GM13977 (cell line): ENCODE measurements at places on chromosomes 3 and 15.

- DNase-seq = peak; percentile 69
Observed at GRCh38 chr15:68210821-68211655, 5.9 kb upstream of the CALML4 start.

DNA sequence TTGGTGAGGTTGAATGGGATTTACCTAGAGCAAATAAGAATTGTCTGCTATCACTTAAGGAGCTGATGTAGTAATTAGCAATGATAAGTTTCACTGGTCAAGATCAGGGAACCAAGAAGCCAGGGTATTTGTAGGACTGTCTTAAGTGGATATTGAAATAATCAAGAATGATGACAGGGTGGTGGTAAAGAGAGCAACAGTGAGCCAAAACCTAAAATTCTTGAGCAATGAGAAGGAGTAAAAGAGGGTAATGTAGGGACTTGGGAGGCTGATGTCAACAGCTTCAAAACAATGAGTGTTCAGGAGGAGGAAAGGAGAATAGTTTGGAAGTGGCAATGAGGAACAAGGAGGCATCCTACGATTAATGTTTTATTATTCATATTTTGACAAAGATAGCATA is 31.5 kb upstream of the SLC2A2 start:
- DNase-seq = no peak

DNA sequence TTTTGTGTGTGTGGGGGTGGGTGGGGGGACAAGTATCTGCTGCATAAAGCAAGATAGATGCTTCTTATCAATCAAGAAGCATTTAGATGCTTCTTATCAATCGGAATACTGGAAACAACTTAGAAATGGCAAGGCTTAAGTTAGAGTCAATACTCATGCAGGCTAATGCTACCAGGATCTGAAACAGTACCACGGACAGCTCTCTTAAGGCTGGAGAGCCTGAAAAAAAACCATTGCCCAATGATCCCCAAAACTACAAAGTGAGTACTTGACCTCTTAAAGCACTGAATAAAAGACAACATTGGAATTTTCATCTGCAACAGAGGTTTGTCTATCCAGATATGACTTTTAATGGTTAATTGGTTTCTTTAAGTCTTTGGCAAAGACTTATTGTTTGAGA is 262.3 kb downstream of the GAP43 start:
- DNase-seq = no peak

GRCh38 chr15:45674677-45675076 is 39.8 kb downstream of the SQOR start:
- no peak for DNase-seq

DNA sequence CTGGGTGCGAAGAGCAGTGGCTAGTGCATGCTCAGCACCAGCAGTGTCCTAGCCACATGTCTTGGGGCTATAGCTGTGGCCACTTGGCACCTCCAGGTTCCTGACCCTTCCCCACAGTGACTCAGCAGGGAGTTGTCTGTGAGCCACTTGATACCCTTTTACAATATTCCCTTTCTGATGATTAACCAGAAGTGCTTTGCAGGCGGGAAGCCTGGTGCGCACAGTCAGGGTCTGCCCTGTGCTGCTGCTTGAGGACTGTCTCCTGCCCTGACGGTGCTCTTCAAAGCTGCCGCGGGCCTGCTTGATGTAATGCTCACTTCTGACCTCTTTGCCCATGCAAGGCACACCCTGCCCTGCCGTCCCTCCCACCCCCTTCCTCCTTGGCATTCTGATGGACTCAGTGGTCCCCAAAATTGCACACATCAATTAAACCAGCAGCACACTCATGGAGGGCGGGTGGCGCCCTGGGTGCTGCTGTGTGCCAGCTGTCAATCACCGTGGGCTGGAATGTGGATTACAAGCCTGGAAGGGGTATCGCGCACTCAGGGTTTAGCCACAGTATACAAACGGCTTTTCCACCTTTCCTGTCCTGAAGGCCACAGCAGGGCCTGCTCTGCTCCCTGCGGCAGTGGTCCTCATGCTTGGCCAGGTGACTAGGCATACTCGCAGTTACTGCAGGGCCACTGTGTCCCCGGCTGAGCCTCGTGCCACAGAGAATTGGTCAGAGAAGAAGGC is 40.9 kb upstream of the PCSK6 start:
- DNase-seq = no peak

DNA sequence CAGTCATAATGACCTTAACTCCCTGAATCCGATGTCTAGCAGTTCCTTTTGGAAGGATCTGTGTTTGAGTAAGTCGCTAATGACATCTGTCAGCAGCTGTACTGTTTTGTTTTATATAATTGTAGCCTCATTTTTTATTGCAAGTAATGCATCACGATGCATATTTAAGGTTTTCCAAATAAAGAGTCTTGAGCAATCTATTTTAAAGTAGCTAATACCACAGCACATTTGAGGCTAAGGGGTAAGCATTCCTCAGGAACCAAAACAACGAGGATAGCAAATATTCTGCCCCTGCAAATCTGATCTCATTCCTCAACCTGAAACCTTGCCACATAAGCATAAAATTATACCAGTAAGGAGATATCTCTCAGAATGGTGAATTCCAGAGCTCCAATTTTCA is 98.7 kb downstream of the TBC1D5 start:
- DNase-seq = no peak

- no peak for DNase-seq
Observed at GRCh38 chr3:71201939-71202338, 381.6 kb downstream of the FOXP1 start.

- no peak for DNase-seq
Observed at GRCh38 chr3:102757950-102758349, 323.1 kb downstream of the ZPLD1 start.

GRCh38 chr3:16824081-16824696 is 60.6 kb upstream of the PLCL2 start:
- DNase-seq = no peak

- no peak for DNase-seq
Observed at GRCh38 chr15:57158589-57158988, 217.7 kb upstream of the CGNL1 start.

GRCh38 chr3:149541091-149541491 is 66.6 kb downstream of the TM4SF4 start:
- DNase-seq = no peak

DNA sequence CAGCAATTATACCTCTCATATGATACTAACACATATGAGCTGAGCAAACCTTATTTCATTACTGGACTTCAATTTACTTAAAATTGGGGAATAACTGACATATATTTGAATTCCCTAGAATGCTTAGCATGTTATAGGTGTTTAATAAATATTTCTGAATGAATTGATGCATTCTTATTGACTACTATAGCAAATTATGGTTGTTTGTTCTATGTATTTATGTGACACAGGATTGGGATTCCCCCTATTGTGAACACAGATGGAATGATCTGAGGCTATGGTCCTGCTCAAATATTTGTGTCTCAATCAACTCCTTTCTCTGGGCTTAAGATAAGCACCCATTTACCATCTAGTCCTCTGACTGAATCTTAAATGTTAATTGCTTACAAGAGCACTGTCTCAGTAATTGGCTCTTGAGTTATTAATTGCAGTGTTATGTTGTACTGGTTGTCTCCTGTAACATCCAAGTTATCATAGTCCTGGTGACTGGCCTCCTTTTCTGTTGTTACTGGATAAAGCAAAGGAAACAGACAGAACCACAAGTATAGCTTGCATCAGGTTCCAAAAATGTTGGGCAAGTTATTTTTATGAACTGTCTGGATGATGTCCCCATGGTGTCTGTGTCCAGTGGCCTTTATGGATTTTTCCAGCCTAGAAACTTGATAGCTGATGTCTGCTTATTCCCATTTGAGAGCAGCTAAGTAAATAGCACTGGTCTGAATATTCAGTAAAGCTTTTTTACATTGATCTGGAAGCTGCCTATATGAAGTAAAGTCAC is 2.3 kb upstream of the UACA start:
- DNase-seq = no peak

DNA sequence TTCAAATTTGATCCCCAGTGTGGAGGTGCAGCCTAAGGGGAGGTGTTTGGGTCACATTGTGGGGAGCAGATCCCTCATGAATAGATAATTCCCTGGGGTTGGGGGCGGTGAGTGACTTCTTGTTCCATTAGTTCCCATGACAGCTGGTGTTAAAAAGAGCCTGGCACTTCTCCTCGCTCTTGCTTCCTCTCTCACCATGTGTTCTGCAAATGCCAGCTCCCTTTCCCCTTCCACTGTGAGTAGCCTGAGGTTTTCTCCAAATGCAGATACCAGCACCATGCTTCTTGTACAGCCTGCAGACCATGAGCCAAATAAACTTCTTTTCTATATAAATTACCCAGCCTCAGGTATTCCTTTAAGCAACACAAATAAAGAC is 23.1 kb downstream of the RIOX2 start:
- DNase-seq = no peak

DNA sequence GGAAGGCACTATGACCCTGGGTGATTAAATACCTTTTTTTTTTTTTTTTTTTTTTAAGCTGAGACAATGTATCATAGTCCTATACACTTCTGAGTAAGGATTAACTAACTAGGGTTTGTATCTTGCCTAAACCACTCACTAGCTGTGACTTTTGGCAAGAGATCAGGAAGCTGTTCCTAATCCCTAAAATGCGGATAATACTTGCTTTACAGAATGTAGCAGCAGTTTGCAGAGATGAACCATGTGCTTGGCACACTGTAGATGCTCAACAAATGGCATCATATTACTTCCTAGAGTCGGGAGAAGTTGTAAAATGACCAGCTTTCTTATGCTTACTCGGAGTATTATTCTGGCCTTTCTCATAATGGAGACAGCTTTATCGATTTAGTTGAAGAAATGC is 25.6 kb upstream of the PYGO1 start:
- DNase-seq = no peak

DNA sequence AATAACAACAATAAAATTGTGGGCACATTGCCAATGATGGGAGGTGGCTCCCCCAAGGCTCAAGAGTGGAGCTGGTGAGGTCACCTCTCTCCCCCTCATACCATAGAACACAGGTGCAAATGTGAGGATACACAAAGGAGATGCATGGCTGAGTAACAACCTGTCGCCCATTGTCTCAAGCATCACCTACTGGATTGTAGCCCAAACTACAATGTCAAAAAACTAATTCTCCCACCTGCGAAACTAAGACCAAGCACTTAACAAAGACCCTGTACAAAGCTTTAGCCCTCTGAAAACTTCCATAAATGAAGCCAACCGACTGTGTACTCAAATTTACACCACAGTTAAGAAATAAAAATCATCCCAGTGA is 50.4 kb upstream of the IGSF11 start:
- DNase-seq = no peak

GRCh38 chr3:53170325-53171063 is 9.5 kb downstream of the PRKCD start:
- DNase-seq = peak; percentile 69

DNA sequence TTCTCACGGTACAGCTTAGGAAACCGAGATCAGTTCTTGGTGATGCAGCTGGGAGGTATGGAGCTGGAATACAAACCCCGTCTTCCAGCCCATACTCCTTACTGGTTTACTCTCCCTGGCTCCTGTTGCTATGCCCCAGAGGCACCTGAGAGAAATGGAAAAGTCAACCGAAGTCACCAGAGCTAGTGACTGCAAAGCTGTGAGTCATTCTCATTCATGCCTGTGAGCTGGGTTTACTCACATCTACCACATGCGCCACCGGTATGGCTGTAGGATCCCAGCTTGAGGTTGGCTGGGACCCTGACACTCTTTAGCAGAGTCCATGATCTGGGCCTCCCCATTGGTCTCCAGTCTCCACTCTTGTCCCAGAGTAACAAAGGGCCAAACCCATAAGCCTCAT is 111.5 kb upstream of the ETV5 start:
- DNase-seq = no peak

DNA sequence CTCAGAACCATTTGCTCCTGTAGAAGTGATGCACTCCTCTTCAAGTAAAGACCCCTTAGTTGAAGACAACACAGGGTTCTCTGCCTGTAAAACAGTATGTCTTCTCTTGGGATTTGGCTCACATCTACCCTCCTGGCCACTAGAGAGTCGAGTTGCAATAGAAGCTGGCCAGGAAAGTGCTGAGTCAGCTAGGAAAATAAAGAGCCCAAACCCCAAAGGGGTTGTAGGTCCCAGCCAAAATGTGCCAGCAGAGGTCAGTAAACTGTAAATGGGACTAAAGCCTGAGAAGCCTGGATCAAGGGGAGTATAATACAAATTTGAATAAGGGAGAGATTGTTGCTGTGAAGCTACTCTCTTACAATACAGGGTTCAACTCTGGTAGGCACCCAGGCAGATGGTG is 37.2 kb upstream of the THBS1 start:
- no peak for DNase-seq

GRCh38 chr3:182618085-182618732 is 175.1 kb upstream of the ATP11B start:
- no peak for DNase-seq

DNA sequence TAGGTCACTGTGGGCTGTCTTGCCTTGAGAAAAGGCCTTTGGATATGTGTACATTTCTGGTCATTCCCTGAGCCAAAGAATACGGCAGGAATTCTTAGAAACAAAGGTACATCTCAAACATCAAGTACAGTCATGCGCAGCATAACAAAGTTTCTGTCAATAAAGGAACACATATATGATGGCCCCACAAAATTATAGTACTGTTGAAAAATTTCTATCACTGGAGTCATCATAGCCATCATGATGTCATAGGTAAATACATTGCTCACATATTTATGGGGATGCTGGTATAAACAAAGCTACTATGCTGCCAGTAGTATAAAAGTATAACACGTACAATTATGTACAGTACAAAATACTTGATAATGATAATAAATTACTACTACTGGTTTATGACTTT is 38.9 kb upstream of the NECTIN3 start:
- DNase-seq = no peak

GRCh38 chr3:196177967-196178366 is 33.2 kb downstream of the ZDHHC19 start:
- no peak for DNase-seq

DNA sequence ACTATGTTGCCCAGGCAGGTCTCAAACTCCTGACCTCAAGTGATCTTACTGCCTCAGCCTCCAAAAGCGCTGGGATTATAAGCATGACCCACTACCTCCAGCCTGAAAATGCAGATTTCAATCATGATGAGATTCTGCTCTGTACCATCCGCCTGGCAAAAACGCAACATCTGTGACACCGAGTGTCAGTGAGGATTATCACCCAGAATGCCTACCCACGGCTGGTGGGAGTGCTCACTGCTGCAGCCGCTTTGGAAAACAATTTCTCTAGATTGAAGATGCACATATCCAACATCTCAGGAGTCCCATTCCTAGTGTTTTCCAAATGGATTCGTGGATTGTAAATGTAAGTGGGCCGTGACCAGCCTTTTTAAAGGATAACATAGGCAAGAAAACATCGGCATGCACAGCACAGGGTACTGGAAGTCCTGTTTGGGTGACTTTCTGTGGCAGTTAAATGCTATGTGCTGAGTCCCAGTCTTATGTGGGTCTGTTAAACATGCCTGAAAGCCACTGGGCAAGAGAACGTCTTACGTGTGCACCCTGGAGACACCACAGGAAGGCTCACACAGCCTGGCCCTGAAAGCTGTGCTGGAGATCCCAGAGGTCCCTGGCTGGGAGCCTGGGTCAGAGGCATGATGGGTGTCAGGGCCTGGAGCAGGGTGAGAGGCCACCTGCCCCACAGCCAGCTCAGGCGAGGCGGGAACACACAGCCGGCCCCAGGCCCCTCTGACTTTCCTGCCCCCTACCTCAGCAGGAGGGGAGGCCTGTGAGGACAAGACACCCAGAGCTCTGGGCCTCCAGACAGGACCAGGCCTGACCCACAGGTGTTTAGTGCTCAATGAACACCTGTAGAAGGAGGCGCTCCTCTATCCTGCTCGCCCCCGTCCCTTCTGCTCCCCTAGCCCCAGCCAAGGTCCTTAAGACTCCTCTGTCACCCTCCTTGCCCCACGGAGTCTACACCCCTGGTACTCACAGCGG is 918 bp downstream of the PRSS50 start:
- DNase-seq = peak; percentile 20
